ENCODE measurements at places on chromosomes 11 and 22.
A peak's percentile ranks its signal among the peaks of the same experiment; 100 is the strongest.

GRCh38 chr11:3036419-3036818 is 20.8 kb downstream of the CARS1 start:
- no peak for DNase-seq

- no peak for DNase-seq
These were observed 27.8 kb upstream of the CDON start for GRCh38 chr11:126090452-126090851.

GRCh38 chr11:77109236-77110019 is 6.8 kb downstream of the OMP start:
- DNase-seq: no peak

- DNase-seq: no peak
These were observed 43.2 kb upstream of the CLMP start for GRCh38 chr11:123238297-123238696.

- DNase-seq: peak; percentile 47
These were observed 19.9 kb upstream of the MUC5B start for GRCh38 chr11:1202776-1203504.

Data from CD4-positive, alpha-beta T cell treated with Interleukin-15 for 4 hours (primary cell).